ENCODE measurements at places on chromosomes 12 and 14. TPM values are rescaled to one million over a fixed set of nuclear protein-coding genes. Genes with fewer than 3 reads are reported as not detected.

Gene NR1H4
- not detected for total RNA-seq

Gene SLC4A8
- 3.3 TPM for total RNA-seq

Gene A2M
- total RNA-seq = 239 TPM

Gene GPR65
- 0.17 TPM for total RNA-seq

Gene NGB
- not detected for total RNA-seq

Gene FERMT2
- 128 TPM for total RNA-seq

Gene POLR3B
- total RNA-seq = 9.9 TPM

Gene LRRK2
- total RNA-seq = 10.8 TPM

DNA sequence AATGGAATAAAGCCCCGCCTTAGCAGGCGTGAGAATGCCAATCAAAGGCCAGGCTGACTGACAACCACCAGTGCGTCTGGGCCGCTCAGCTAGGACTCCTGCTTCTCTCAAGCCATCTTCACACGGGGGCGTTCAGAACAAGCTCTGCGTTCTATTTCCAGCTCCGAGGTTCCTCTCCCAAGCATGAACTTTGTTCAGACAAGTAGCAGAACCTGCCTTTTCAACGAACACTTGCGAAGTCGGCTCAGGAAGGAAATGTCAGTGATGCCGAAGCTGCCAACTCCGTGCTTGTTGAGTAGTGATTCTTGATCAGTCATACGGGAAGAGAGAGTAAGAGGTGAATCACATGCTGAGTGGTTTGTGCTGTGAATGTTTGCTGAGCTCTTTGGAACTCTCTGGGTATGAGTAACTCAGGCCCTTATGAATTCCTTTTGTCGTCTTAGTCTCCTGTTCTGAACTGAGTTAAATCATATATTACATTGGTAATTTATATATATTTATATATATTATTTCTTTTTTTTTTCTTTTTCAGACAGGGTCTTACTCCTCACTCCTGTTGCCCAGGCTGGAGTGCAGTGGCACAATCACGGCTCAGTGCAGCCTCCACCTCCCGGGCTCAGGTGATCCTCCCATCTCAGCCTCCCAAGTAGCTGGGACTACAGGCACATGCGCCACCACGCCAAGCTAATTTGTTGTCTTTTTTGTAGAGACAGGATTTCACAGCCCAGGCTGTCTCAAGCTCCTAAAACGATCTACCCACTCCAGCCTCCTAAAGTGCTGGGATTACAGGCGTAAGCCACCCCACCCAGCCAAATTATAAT lies 29.4 kb upstream of the BCL7A start:
- DNase-seq = peak; percentile 95

DNA sequence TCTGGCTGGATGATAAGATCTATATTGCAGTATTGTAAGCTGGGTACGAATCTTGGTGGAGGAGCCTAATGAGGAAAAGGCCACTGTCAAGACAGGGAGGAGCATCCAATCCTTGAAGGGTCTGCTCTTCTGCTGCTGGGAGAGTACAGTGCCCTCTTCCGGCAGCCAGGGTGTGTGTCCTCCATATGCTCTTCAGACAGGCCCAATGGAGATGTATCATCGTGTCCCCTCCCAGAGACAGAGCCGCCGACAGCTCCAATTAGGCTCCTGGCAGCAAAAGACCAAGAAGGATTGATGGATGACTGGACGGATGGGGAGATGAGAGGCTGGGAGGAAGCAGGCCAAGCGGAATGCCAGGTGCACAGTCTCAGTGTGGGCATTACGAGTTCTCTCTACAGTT lies 51.6 kb upstream of the PIWIL1 start:
- DNase-seq = no peak

DNA sequence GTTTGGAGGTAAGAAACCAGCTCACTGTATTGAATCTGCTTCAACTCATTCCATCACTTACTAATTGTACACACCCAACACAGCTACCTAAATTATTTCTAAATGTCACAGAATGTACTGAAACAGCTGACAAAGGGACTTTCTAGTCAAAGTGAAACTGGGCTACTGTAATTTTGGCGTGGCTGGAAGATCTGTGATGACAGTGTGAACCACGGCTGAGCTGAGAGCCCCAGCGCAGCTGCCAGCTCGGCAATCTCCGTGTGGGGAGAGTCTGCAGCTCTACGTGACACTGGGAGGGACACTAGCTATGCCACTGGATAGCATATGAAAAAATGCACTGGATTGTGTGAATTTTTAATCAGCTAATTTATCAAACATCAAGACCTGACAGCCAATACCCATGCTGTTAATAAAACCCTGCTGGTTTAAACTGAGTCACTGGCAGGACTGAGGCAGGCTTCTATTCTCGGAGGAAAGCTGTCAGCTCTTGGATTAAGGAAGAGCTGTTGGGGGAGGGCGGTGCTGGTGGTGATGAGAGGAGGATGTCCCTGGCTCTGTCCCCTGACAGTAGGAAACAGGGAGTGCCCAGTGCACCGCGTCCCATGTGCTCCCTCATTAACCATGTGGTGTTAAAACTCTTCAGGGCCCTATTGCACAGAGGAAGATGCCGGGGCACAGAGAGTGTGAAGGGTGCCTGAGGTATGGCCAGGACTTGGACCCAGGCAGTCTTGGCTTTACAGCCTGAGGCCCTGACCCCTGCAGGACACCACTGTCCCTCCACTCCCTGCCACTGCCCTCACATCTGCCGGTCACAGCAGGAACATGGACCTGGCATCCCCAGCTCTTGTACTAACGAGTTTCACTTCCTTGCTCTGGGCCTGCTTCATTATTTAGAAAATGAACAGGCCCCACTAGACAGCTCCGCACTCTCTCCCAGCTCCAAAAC lies 13.3 kb downstream of the SLC15A4 start:
- no peak for DNase-seq

DNA sequence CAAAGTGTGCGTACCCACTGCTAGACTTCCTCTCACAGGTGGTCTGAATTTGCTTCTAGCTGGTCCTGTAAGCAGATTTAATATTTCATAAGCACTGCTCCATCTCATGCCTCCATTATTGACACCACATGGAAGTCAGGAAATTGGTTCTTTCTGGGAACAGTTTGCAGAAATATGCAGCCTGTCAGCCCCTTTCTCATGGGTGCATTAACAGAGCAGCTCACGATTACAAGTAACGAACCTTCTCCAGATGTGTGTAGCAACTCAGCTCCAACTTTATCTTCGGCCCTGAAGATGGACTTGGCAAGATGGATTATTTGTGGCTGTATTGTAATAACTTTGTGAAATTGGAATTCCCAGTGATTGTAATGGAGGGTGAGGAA lies 214.5 kb upstream of the DDHD1 start:
- DNase-seq = peak; percentile 85

GRCh38 chr12:12358528-12358927 lies 1.6 kb downstream of the BORCS5 start:
- no peak for DNase-seq

- DNase-seq = peak; percentile 64
These were observed 31.9 kb downstream of the ERG28 start for GRCh38 chr14:75628816-75629215.

GRCh38 chr12:51391283-51392123 lies at the start of gene GALNT6:
Gene GALNT6, minus strand, starts transcription at chr12:51391406. Its CDS starts 11,625 bp downstream, at chr12:51379781.
- DNase-seq = no peak

DNA sequence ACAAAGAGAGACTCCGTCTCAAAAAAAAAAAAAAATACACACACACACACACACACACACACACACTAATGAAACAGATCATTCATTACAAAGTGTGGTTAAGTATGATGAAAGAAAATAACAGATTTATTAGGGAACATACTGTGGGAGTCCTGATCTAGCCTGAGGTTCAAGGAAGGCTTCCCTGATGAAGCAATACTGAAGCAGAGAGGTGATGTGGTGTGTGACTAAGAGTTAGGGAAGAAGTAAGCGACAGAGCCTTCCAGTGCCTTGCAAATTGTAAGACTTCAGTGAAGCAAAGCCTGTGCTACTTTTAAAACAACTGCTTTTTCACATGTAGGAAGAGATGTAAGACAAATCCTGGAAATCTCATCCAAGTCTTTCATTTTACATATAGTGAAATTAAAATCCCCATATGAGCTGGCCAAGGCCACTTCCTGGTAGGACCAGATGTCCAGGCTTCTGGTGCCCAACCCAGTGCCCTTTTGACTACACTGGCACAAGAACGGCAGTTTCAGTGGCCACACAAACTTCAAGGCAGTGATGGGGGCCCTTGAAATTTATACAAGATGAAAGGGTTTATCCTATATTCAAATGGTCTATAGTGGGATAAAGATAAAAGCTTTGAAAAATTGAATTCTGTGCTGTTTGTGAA lies 86.2 kb downstream of the STON2 start:
- DNase-seq = peak; percentile 9

DNA sequence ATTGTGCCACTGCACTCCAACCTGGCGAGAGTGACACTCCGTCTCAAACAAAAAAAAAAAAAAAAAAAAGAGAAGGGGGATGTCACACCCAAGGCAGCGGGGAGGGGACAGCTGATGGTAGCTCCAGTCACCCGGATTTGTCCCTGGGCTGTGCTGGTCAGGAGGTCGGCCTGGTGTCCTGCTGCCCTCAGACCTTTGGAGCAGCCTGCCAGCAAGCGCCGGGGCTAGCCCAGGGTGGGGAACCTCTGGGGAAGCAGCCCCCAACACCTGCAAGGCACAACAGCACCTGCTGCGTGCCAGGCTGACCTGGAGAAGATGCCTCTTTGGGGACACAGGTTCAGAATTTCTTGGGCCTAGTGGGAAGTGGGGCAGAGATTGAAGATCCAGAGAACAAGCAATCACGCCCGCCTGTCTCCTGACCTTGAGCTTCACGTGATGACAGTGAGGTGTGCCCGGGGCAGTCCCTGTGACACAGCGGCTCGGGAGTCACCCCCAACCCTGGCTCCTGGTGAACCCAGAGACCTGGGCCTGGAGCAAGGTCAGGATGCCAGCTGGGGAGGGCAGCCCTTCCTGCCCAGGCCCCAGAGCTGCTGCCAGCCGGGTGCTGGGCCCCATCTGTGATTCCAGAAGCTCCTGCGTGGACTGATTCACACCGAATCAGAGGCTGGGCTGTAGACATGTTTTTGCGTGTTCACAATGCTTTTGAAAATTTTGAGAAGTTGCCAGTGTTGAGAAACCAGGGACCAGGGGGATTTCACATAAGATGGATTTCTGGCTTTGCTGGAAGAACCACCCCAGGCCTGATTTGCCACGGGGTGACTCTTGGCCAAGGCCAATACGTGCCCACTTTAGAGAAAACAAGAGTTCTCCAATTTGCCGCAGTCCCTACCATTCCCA lies 66.4 kb downstream of the RFLNA start:
- no peak for DNase-seq

- no peak for DNase-seq
These were observed 41.0 kb upstream of the AMIGO2 start for GRCh38 chr12:47120736-47121135.

- DNase-seq = no peak
These were observed 1.0 kb upstream of the ATG14 start for GRCh38 chr14:55412676-55413075.

GRCh38 chr12:91007531-91008290 lies 2.9 kb upstream of the EPYC start:
- DNase-seq = no peak

- peak; percentile 65 for DNase-seq
These were observed 9.5 kb upstream of the CSAD start for GRCh38 chr12:53190108-53190729.

- peak; percentile 72 for DNase-seq
These were observed 9.5 kb upstream of the IRF2BPL start for GRCh38 chr14:77037938-77038568.

- no peak for DNase-seq
These were observed 160.8 kb upstream of the KRR1 start for GRCh38 chr12:75672200-75672599.

DNA sequence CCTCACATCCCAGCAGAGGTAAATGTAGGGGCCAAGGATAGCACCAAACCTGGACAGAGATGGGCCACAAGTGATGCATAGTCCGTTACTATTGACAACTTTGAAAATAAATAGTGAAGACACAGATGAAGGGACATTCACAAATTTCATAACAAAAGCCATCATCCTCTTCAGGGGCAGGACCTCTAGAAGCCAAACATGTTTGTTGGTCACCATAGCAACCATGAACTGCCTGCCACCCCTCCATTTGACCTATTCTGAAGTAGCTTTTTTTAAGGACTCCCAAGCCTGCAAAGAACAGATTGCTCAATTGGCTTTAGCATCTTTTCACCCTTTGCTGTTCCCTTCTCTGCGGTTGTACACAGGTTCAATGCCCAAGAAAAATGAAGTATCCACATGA lies 35.7 kb upstream of the MDM1 start:
- DNase-seq = no peak

- peak; percentile 97 for DNase-seq
These were observed 18.5 kb upstream of the CISTR start for GRCh38 chr12:53770281-53770680.

DNA sequence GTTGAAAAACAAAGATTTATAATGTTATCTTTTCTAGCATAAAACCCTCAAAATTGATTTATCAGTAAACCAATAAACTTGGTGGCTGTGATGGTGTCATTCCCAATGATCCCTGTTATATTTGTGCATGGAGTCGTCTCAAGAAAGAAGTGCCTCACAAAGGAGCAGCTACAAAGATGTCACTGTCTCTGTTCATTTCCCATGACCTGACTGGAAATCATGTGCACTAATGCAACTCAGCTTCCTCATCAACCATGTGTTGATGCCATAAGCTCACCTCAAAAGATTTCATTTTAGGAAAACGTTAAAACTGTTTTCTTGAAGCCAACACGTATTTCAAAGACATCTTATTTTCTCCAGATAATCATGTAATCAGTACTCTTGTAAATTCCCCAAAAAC lies 28.8 kb downstream of the CLEC1A start:
- DNase-seq = no peak

DNA sequence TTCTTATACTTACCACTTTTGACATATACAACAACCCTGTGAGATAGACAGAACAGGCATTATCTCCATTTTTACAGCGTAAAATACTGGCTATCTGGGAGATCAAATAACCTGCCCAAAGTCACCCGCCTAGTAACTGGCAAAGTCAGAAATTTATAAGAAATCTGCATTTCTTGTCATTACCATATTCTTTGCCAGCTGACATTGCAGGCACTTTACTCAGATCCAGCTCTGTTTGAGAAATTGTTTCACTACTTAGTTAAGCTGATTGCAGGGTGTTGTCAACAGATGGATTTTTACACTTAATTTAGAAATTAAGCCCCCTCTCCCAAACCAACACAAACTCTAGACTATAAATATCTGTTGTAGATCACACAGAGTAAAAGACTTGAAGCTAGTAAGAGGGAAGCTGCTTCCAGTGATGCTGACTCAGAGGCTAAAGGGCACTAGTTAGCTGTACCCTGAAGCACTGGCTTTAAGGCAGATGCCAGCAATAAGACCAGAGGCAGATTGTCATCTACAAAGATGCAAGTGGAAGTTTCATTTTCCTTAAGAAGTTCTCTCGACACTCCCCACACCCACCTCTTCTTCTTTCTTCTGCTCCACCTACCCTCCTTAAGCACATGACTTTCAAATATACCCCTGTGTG lies 153.1 kb downstream of the ANO6 start:
- DNase-seq = peak; percentile 85

- DNase-seq = peak; percentile 97
These were observed 20.0 kb downstream of the NFKBIA start for GRCh38 chr14:35384455-35385041.

DNA sequence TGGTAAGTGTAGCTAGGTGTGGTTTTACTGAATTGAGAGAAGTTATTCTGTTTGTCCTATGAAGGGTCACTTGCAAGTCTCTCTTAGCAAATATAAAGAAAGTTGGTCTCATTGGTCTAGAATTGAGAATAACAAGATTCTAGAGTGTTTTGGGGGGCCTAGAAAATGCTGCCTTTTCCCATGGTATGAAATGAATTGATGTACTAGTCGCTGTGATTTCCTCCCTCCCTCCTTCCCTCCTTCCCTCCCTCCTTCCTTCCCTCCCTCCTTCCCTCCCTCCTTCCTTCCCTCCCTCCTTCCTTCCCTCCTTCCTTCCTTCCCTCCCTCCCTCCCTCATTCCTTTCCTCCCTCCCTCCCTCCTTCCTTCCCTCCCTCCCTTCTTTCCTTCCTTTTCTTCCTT lies 166.7 kb upstream of the RGS6 start:
- no peak for DNase-seq
